Brain microvascular endothelial cell (primary cell): ENCODE measurements at places on chromosomes 2 and 18.

GRCh38 chr2:227454323-227454860, 17.6 kb upstream of the AGFG1 start:
- DNase-seq, result no peak

GRCh38 chr2:23422089-23423061, 37.4 kb downstream of the KLHL29 start:
- no peak for DNase-seq

- no peak for DNase-seq
Measured at GRCh38 chr2:231336700-231337099, 58.8 kb upstream of the B3GNT7 start.

GRCh38 chr18:66795051-66795450, 191.2 kb upstream of the CDH19 start:
- DNase-seq, result peak; percentile 0

DNA sequence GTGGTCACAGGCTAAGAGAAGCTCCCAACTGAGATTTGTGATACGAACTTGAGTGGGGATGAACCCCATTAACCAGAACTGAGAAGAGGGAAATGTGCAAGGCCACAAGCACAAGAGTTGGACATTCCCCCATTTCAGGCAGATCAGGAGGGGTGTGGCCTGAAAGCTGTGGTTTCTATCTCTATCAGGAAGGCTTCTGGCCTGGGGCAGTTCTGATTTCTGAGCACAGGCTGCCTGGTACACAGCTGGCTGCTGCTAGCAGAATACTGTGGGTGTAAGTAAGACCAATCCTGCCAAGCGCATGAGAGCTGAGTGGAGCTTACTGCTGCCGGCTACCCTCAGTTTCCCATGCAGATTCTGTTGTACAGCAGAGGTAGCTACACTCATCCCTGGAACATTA, 484.6 kb downstream of the SATB2 start:
- no peak for DNase-seq
